Uterus (tissue), 4 donors: ENCODE measurements at places on chromosomes 1 and 21.

DNA sequence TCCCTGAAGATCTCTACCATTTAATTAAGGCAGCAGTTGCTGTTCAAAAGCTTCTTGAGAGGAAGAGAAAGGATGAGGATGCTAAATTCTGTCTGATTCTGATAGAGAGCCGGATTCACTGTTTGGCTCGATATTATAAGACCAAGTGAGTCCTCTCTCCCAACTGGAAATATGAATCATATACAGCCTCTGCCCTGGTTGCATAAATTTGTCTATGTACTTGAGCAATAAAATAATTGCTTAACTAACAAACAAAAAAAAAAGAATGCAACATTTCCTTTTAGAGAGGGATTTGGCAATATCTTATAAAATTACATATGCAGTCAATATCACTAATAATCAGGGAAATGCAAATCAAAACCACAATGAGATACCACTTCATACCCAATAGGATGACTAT, 26.8 kb downstream of the ALDH9A1 start:
- DNase-seq: no peak

DNA sequence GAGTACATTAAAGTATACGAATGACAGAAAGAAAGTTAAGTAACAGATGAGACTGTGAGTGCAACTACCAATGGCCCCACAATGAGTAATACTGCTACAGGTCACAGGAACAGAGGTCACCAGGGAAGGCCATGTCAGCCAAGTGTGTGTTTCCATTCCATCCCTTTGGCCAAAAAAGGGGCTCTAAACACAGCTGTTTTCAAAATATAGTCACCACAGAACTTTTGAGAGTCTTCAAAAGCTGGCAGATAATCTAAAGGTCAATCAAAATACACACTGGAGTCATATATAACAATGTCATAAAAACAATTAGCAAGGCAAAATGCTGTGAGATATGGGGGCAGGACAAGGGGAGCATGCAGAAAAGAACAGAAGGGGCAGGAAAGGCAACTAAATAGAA, 10.2 kb downstream of the USP24 start:
- no peak for DNase-seq

DNA sequence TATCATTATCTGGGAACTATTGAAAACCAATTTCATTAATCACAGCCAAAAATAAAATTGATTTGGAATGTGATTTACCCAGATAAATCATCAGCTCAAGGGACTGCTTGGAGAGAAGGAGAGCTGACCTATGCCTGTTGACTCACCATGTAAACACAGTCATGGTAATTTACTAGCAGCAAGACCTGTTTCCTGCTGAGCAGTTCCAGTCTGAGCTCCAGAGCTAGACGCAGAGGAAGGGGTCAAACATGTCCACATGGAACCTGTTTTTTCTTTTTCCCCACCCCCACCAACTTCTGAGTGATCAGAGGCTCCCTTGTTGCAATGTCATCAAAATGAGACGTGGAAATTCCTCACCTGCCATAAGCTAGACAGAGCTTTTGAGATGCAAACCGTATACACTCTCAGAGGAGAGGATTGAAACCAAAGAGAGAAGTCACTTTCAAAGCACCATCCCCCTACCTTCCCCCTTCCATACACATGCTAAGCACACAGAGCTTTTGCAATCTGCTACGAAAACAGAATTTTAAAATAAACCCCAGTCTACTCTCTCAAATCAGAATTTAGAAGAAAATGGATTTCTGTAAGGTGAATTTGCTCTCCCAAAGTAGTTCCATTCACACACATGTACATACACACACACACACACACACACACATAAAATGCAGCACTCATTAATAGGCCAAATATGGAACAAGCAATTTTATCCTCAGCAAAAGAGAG, 55.9 kb upstream of the PTGFRN start:
- DNase-seq: peak; percentile 34

GRCh38 chr1:107545056-107545577, 404.3 kb downstream of the NTNG1 start:
- no peak for DNase-seq

DNA sequence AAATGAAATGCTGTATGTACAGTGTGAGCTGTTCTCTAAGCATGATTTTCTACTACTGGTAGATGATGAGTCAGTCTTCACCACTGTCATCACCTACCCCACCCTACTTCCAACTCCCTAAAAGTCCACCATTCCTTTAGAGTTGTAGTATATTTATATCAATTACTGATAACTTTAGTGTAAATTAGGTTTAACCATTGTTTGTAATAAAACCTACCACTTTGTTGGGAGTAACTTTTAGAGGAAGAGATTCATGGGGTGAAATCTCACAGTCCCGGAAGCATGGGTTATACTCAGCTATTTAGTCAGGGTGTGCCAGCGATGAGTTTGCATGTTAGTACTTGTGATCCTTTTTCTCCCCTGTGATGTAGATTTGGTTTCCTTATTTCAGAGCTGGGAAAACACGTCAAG, 17.1 kb downstream of the MORC3 start:
- DNase-seq: no peak

GRCh38 chr21:14523234-14523633, 22.9 kb downstream of the SAMSN1 start:
- DNase-seq: no peak

DNA sequence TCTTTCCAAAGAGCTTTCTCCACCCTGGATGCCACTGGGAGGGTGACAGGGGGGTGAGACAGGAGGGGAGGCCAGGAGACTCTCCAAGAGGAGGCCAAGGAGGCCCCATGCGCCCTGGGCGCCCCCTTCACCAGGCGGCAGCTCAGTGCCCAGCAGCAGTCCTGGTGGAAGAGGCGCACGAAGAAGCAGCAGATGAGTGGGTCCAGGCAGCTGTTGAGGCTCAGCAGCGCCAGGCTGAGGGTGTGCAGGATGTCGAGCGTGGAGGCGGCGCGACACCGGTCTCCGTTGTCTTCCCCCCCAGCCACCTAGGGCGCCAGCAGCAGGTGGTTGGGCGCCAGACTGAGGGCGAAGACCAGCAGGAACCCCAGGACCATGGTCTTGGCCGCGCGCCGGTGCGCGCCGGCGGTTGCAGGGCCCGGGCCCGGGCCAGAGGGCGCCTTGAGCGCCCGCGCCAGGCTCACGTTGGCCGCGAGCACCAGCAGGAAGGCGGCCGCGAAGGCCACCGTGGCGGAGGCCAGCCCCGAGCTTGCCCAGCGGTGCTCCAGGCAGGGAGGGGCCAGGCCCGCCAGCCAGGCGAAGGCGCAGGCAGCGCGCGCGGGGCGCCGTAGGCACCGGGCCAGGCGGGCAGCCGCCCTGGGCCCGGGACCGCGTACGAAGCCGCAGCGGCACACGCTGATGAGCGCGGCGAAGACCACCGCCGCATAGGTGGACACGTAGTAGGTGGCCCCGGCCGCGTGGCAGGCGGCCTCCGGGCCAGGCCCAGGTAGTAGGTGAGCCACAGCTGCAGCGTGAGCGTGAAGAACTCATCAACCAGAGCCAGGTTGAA, 8.6 kb downstream of the TMEM35B start:
- no peak for DNase-seq

DNA sequence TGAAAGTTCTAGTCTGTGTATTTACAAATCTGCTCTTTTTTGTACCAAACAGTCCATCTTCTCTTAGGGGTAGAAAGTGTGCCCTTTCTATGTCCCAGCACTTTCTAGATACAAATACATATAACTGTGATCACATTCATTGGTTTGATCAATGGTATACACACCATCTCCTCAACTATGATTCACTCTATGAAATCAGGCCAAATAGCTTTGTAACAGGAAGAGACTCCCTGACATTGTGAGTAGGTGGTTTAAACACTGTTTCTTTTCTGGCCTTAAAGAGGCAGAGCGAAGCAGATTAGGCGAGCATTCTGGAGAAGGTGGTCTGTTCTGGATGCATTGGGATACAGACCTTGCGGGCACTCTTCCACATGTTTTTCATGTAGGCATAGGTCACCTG, 39.3 kb upstream of the EXOSC10 start:
- no peak for DNase-seq

DNA sequence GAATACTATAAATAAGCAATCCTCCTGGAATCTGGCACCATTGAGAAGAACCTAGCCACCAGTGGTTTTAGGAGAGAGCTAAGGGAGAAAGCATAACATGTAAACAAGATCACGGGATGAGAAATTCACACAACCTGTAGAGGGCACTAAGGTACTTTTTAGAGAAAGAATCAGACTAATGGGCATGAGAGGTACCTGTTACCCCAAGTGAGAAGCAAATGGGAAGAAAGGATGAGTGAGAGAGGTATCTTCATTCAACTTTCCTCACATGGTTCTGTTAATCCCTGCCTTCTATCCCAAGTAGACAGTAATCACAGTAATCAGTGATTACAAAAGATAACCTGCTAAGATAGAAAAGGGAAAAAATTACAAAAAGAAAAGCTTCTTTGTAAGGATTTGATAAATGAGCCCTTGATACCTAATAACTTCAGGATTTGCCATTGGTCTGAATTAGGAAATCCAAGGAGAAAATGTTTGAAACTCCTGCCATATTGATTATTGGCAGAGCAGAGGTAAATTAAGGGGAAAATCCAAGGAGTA, 251.1 kb upstream of the ADGRL2 start:
- no peak for DNase-seq

DNA sequence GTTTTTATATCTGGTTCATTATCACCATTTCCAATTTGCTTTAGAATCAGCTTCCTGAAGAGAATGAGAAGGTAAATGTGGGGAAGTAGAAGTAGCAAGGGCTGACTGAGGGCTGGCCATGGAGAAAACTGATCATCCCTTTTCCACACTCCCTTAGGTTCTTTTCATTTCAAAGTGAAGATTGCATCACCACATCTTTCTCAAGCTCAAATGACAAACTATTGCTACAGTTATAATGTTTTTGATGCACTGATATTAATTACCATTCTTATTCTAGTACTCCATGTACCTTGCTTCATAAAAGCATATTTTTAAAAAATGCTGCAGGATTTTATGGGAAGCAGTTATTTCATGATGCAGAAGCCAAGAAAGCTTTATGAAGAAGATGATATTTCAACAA, 7.9 kb upstream of the AK5 start:
- no peak for DNase-seq

GRCh38 chr1:36135330-36135667, 10.3 kb upstream of the COL8A2 start:
- no peak for DNase-seq

- DNase-seq: no peak
Observed at GRCh38 chr1:59058665-59059439, 238.0 kb upstream of the FGGY start.

GRCh38 chr1:101732261-101732660, 264.5 kb downstream of the OLFM3 start:
- no peak for DNase-seq

GRCh38 chr1:81424061-81424460, 376.7 kb upstream of the ADGRL2 start:
- no peak for DNase-seq

DNA sequence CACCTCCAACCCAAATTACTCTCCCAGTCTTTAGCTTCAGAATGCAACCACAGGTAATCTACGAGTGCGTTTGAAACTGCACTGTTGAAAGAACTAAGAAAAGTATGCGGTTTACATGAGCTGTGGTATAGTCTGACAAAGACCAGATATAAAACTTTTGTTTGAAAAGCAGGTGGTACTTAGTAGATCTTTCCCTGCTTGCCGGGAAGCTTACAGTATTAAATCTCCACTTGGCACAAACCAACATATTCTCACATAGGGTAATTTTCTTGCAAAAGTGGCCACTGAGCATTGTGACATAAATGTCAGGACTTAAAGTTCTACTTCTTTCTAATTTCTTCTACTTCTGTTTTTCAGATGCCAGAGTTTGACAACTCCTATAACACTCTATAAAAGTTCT, 8.4 kb downstream of the RGS2 start:
- DNase-seq: no peak
